ENCODE measurements at places on chromosomes 5 and 9.

DNA sequence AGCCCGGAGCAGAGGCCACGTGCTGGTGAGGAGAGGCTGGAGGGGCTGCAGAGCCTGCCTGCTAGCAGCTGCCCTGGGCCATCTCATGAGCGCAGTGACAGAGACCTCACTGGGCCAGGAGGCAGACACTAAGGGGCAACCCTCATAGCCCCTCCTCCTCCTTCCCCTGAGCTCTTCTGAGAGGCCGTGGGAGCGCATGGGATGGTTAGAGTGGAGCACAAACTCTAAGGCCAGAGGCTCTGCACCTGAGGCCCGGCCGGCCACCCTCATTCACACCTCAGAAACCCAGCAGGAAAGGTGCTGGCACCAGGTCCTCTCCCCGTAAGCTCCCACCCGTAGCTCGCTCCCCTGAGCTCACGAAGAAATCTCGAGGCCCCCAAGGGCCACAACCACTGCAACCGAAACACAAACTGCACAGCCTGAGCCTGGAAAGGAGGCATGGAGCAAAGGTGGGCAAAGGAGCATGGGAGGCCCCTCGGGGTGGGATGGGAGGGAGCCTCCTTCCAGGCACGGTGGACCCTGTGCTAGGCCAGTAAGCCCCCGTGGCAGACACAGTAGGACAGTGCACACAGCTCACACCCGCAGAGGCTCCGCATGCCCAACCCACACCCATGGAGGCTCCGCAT, 17.7 kb downstream of the CAMSAP1 start:
- DNase-seq, result no peak

DNA sequence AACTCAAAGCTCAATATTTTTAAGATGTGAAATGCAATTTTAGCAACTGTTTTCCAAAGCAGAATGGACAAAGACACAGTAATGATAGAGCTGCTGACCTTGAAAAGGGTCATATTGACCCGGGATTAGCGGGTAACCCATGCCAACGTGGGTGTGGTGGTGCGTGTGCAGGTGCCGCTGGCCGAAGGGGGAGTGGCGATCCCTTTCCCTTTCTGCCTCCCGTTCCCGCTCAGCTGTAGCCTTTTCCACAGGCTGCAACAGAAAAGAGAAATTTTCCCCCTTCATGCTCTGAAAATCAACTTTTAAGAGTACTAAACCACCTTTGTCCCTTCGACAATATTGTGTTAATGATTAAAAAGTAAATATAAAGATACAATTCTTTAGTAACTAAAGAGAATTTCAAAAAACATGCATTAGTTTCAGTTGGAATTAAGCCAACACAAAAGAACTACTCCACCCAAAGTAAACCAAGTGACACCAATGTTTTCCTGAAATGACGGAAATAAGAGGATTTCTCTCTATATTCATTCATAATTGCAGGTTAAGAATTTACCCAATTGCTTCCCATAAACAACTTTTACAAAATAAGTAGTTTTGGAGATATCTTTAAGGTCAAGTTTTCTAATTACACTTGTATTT, 105.2 kb downstream of the ZNF608 start:
- no peak for DNase-seq

DNA sequence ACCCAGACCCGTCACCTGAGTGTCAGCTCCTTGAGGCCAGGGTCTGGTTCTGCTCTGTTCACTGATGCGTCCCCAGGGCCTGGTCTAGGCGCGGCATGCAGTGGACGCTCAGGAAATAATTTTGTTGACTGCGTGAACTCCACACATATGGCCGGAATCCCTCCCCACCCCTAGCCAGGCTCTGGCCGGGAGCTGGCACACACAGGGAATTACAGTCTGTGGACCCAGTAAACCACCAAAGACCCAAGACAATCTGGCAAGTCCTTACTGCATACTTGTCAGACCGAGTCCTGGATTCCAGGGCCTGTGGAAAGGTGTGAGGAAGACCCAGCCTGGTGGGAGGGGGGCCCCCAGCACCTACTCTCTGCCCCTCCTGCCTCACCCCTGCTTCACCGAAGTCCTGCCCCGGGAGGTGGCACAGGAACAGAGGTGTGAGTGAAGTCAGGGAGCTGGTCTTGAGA, 113.0 kb upstream of the IER5L start:
- no peak for DNase-seq

- no peak for DNase-seq
Measured at GRCh38 chr9:18235181-18235908, 238.6 kb upstream of the ADAMTSL1 start.

- DNase-seq, result no peak
Measured at GRCh38 chr5:90803381-90803780, 244.8 kb downstream of the ADGRV1 start.

DNA sequence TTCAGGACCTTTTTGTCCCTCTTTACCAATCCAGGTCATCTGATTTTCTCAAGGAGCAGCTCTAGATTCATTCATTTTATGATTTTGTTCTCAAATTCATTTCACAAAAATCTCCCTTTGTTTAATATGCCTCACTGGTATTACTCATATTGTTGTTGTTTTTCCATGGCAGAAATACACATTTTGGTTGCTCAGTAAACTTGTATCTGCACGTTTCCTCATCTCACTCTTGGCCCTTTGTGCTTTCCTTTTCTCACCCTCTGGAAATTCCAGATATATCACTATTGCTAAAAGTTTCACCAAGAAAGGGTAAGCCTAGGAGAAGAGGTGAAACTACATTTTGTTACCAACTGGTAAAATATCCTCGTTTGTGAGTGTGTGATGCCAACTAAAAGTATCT, 14.8 kb downstream of the ASPN start:
- DNase-seq, result no peak
